ENCODE measurements at places on chromosomes 6 and 20.

DNA sequence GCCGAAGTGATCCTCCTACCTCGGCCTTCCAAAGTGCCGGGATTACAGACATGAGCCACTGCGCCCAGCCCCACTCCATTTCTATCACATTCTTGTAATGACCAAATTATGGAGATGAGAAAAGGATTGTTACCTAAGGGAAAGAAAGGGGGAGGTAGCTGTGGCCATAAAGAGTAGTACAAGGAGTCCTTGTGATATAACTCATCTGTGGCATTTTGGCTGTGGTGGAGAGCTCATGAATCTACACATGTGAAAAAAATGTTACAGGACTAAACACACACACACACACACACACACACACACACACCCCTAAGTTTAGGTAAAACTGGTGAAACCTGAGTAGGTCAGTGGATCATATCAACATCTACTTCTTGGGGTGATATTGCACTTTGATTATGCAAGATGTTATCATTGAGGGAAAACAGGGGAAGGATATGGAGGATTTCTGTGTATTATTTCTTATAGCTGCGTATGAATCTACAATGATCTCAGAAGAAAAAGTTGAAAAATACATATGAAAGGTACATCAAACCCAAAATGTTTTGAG, 251.5 kb downstream of the TSHZ2 start:
- DNase-seq, result no peak

GRCh38 chr6:135018052-135018451, 36.6 kb downstream of the HBS1L start:
- no peak for DNase-seq

DNA sequence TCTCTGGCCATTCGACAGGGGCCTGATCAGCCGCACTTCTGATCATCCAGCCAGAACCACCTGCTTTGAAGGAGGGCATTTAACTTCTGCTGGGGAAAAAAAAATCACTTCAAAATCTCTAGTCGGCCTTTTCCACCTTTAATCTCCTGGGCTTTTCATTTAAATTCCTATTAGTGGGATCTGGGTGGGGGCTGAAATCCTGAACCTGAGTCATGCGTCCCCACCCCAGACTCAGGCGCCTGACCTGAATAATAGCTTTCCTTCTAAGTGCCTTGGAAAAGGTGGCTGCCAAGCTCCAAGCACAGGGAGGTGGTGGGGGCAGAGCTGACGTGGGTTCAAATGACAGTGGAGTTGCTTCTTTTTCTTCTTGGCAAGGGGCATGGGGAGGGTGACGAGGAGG, 246.0 kb upstream of the EXOC2 start:
- no peak for DNase-seq

DNA sequence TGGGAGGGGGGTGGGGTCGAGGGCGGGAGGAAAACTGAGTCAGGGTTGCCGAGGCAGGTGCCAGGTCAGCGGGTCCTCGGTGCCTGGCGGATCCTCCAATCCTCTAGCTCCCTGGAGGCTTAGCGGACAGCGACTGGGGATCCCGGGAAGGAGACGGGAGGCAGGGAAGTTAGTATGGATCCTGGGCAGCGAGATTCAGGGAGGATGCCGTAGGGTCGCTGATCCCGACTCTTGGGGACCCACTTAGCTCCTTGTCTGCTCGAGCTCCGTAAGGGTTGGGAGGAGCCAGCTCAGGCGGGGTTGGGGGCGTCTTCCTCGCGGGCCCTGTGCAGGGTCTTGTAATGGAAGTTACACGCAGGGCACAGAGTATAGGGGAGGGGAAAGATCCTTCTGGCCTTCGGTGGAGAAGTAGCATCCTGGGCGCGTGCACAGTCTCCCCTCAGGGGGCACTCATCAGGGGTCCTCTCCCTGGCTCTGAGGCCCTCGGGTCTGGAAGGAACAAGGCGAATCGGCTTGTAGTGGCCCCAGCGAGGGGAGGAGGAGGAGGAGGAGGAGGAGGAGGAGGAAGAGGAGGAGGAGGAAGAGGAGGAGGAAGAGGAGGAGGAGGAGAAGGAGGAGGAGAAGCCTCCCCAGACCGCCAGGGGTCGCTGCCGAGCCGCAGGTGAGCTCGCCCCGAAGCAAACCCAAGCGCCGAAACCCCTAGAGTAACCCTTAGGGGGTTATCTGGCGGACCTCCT, 6.4 kb upstream of the SLC12A5 start:
- DNase-seq, result peak; percentile 39

DNA sequence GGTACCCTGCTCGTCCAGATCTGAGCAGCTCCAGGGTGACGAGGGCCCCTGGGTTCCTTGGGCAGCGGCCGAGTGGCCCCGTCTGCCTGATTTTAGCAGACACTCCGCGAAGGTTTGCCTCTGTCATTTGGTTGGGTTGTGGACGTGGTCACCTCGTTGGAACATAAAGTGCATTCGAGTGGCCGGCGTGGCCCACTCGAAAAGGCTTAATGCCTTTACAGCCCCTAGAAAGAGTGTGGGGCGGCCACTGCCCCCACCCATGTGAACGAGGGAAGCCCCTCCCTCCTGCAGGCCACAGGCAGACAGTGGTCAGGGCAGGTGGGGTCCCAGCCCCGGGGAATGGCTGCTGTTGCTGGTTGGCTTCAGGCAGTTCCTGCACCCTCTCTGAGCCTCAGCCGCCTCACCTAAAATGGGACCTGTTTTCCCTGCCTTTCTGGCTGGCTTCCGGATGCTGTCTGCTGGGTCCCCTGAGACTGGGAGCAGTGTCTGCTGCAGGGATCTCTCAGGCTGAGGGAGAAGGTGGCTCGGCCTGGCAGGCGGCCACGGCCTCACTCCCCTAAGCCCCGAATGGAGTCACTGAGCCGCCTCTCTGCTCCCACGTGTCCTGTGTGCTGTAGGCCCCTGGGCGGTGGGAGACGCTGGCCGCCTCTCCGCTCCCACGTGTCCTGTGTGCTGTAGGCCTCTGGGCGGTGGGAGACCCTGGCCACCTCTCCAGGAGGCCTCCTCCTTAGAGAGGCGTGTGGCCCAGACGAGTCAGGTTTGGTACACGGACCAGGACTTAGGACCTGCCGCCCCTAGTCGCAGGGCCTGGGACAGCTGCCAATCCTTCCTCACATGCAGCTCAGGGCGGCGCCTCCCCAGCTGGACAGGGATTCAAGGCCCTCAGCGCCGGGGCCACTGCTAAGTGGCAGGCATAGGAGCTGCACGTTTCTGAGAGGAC, 233.0 kb downstream of the ERMARD start:
- no peak for DNase-seq

GRCh38 chr20:17444091-17444490, 87.1 kb downstream of the BFSP1 start:
- DNase-seq, result no peak

DNA sequence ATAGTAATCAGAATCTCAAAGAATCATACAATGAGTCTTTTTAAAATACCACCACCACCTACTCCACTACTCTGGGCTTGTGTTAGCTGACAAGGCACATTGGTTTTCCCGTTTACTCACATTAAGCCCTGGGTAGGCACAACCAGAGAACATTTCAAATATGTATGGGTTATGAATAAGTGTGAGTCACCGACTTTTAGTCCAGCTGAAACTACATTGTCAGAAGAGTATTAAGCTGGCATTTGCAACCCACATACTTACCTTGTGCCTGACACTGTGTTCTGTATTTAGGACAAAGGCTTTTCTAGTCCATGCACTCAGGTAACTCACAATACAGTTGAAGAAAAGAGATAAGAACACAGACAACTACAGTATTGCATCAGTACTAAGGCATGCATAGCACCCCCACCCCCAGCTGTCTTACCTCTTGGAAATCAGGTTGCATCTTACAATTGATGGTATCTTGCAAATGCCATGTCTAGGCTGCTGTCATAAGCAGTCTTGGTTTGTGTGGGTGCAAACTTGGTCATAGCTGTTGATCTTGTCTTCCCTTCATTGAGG, 40.3 kb upstream of the AHI1 start:
- DNase-seq, result peak; percentile 85

- DNase-seq, result no peak
Observed at GRCh38 chr20:23663180-23663579, 25.4 kb upstream of the CST3 start.

GRCh38 chr6:85455471-85456026, 5.7 kb downstream of the NT5E start:
- DNase-seq, result no peak

DNA sequence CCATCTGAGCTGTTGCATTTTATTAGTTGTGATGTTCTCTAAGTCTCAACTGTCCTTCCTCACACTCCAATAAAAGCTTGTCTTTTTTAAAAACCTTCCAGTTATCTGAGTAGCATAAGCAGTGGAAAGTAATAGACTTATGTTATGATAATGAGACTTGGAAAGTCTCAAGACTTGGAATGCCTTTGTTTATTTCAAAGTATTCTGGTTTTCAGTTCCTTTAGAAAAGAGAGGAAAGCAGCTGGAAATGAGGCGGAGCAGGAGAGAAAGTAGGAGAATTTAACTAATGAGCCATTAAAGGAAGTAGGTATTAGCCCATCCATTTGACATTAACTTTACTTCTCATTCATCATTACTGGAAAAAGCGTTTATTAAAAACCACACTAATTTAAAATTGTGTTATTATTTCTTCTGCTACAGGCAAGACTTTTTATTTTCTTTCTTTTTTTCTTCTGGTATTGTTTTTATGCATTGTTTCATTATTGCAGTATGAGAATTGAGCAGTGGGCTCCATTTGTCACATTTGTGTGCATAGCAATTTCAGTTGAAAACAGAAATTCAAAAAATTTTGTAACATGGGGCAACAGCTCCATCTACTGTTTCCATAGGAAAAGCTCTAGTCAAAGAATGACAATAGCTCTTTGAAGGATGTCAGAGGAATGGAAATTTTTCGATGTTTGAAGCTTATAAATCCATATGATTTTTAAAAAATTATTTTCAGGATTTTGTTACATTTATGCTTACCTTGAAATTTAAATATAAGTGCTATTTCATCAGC, 194.8 kb downstream of the COL9A1 start:
- peak; percentile 29 for DNase-seq

GRCh38 chr6:83333500-83333899, 97.4 kb downstream of the ME1 start:
- DNase-seq, result no peak

DNA sequence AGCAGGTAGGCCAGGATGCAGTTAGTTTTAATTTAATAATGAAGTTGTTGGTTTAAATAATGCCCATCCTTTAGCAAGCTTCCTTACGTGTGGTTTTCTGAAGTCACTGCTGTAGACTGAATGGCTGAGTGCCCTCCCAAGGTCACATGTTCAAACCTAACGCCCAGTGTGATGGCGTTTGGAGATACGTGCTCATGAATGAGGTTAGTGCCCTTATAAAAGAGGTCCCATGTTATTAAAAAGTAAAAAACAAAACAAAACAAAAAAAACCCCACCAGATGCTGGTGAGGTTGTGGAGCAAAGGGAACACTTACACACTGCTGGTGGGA, 16.3 kb downstream of the LRP11 start:
- DNase-seq, result peak; percentile 55

- no peak for DNase-seq
Observed at GRCh38 chr6:132512342-132512637, 626 bp downstream of the STX7 start.

DNA sequence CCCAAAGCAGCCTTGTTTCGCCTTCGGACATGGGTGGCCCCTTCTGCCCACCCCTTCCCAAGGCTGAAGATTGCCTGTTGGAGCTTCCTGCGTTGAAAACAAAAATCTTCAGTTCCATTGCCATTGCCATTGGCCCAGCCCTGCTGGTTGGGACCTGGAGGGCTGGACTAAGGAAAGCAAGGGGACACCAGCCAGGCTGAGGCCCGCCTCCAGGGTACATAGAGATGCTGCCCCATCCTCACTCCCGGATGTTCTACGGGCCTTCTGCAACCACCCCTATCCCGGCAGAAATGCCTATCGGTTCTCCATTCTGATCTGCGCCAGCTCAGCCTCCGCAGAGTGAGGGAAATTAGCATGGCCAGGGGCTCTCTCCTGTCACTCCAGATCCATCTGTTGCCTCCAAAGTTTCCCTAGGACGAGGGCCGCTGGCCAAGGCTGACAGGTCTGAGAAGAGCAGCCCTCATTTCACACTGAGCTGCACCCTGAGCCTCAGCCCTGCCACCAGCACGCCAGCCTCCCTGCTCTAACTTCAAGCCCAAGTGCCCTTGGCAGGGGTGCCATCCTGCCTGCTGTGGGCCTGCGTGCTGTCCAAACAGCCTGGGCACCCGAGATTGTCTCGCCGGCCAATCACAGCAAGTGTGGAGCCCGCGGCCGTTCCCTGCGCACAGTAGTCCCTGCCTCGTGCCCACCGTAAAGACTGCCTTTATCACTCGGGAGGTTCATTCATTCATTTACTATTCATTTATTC, 13.4 kb upstream of the STX16 start:
- DNase-seq, result no peak

- DNase-seq, result peak; percentile 23
Observed at GRCh38 chr6:2578767-2579166, 172.0 kb downstream of the MYLK4 start.

DNA sequence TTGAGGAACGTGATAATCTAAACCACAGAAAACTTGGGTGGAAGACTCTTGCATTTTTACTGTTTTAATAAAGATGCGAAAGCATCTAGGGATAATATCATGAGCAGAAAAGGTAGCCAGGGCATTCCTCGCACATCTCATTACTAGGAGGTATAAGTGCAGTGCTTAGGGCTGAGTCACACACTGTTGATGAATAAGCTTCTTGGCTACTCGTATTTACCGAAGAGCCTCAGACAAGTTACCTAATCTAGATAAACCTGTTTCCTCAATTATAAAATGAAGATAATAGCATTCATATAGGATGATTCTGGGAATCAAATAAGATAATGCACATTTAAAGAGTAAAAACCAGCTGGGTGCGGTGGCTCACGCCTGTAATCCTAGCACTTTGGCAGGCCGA, 780 bp upstream of the KIAA0319 start:
- DNase-seq, result peak; percentile 18

GRCh38 chr20:12965212-12965869, 43.4 kb upstream of the SPTLC3 start:
- DNase-seq, result no peak

DNA sequence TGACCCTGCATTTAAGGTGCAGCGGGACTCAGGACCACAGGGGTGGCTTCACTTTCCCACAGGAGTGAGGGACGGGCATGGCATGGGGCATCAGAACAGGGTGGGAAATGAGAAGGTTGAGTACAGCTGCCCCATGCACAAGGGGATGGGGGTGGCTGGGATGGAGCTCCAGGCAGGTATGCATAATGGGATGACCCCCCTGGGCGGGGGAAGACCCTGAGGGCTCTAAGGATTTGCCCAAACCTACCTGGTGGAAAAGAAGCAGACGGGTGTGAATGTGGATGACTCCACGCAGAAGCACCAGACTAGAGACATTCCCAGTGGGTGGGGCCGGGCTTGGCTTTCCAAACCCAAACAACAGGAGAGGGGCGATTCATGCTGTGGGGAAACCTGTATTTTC, 200.3 kb downstream of the SYNDIG1 start:
- DNase-seq, result no peak
